ENCODE measurements at places on chromosomes 5 and 9.

GRCh38 chr5:77155179-77155785 lies 55.2 kb upstream of the PDE8B start:
- no peaks in the 10 kb centered on the region for H3K36me3 ChIP-seq
- no peak overlapping the region for H3K27ac ChIP-seq
- H3K4me3 ChIP-seq, result no peak overlapping the region

GRCh38 chr5:149348518-149348917 lies 3.2 kb downstream of the GRPEL2 start:
- DNase-seq, result no peak
- no peaks in the 10 kb centered on the region for H3K27me3 ChIP-seq
- peaks cover 65% of the 10 kb centered on the region for H3K36me3 ChIP-seq
- no peak overlapping the region for H3K27ac ChIP-seq
- H3K4me1 ChIP-seq, result peaks cover 22% of the 10 kb centered on the region
- H3K4me3 ChIP-seq, result no peak overlapping the region

GRCh38 chr9:104118916-104119315 lies 24.8 kb downstream of the SMC2 start:
- DNase-seq, result no peak
- H3K4me3 ChIP-seq, result no peak overlapping the region
- no peaks in the 10 kb centered on the region for H3K27me3 ChIP-seq
- H3K36me3 ChIP-seq, result peaks cover 3% of the 10 kb centered on the region

GRCh38 chr5:174733091-174733690 lies 8.8 kb downstream of the MSX2 start:
- H3K27me3 ChIP-seq, result peaks cover 7% of the 10 kb centered on the region
- no peak overlapping the region for H3K27ac ChIP-seq
- no peaks in the 10 kb centered on the region for H3K4me1 ChIP-seq
- no peak for DNase-seq

Measured in PC-3 (cell line).